ENCODE measurements at places on chromosomes 13 and 19.

DNA sequence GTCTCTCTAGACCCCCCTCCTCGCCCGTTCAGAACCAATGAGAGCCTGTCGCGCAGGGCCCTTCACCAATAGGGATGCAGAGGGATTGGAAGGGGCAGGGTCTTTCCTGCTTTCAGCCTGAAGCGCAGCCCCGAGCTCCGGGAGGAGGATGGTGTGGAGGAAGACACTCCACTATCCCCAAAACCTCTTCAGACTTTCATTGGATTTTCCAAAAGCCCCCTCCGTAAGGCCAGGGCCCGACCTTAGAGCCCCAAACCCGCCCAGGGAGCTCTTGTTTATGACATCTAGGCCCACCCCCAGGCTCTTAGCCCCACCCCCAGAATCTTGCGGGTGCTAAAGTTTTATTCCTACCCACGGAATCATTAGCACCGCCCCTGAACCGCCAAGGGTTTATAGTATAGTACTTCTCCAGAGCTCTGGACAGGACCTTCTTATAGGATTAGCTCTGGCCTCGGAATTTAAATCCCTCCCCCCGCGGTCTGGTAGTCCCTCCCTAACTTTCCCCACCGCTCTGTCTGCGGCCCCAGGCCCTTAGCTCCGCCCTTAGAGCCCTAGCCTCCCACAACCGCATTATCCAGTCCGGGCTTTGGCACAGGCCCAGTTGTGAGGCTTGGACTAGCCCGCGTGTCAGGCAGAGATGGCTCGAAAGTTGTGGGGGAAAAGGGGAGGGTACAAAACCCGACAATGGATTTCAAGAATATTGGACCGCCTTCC is 6.6 kb upstream of the EML2 start:
- H3K27me3 ChIP-seq: no peaks in the 10 kb centered on the region
- H3K4me3 ChIP-seq: peak overlapping the region; percentile 45
- H3K4me1 ChIP-seq: no peaks in the 10 kb centered on the region
- H3K36me3 ChIP-seq: no peaks in the 10 kb centered on the region
- DNase-seq: peak; percentile 94

DNA sequence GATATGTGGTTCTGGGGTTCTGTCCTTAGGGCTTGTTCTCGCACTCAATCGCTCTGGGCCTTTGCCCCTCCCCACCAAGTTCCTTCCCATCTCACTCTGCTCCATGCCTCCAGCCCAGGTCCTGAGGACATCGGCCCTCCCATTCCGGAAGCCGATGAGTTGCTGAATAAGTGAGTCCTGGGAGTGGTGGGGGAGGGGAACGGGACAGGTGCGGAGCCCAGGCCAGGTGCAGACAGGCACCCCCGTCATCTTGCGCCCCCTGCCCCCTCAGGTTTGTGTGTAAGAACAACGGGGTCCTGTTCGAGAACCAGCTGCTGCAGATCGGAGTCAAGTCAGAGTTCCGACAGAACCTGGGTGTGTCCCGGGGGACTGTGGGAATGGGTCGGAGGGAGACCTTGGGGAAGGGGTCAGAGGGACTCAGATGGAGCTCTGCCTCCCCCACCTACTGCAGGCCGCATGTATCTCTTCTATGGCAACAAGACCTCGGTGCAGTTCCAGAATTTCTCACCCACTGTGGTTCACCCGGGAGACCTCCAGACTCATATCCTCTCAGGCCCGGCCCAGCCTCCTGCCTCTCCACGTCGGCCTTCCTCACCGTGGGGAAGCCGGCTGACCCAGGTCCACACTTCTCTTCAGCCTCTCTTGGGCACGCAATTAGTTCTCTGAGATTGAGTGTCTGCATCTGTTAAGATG is 10.1 kb downstream of the FUZ start:
- H3K4me3 ChIP-seq: no peak overlapping the region
- no peak for DNase-seq
- no peaks in the 10 kb centered on the region for H3K27me3 ChIP-seq
- H3K27ac ChIP-seq: no peak overlapping the region

- H3K27ac ChIP-seq: no peak overlapping the region
- H3K4me3 ChIP-seq: no peak overlapping the region
- peaks cover 5% of the 10 kb centered on the region for H3K4me1 ChIP-seq
- H3K27me3 ChIP-seq: no peaks in the 10 kb centered on the region
These were observed 111.6 kb downstream of the NHLRC3 start for GRCh38 chr13:39149896-39150295.

DNA sequence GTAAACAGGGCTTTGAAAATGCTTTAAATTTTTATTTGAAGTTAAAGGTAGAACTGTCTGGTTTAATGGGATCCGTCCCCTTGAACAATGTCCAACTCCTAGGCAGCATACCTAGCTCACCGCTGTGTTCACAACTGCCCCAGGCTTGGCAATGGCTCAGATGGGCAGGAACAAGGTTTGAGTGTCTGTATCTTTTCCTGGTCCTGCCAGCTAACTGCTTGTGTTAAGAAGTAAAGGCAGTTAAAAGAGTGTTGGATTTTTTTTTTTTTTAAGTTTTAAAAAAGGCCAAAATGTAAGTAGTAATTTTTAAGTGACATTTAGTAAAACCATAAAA is 66.7 kb upstream of the FNDC3A start:
- H3K4me3 ChIP-seq: no peak overlapping the region
- H3K27ac ChIP-seq: no peak overlapping the region
- DNase-seq: no peak
- no peaks in the 10 kb centered on the region for H3K36me3 ChIP-seq

- no peak overlapping the region for H3K27ac ChIP-seq
- no peak for DNase-seq
- H3K4me3 ChIP-seq: no peak overlapping the region
- H3K27me3 ChIP-seq: peaks cover 36% of the 10 kb centered on the region
- no peaks in the 10 kb centered on the region for H3K36me3 ChIP-seq
These were observed 3.5 kb downstream of the KCNN4 start for GRCh38 chr19:43777163-43777695.

DNA sequence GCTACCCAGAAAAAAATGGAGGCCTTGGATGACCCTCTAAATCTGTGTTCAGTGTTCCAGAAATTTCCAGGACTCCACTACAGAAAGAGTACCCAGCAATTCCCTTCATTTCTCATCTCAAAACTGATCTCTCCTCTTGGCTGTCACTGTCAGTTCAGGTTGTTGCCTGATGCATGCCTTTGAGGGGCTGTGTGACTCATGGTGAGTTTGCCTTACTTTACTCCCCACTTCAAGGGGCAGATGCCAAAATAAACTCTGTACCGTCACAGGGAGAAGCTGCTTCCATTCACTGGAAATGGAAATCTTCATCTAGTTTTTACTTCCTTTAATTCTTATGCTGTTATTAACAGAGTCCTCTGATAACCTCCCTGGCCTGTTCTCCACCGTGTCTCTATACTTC is 1075.0 kb downstream of the DIAPH3 start:
- no peak overlapping the region for H3K4me3 ChIP-seq
- H3K27ac ChIP-seq: no peak overlapping the region
- no peaks in the 10 kb centered on the region for H3K27me3 ChIP-seq
- no peaks in the 10 kb centered on the region for H3K36me3 ChIP-seq
- DNase-seq: no peak
- no peaks in the 10 kb centered on the region for H3K4me1 ChIP-seq

GRCh38 chr13:73167028-73167820 is 108.4 kb downstream of the KLF5 start:
- H3K27ac ChIP-seq: no peak overlapping the region
- no peaks in the 10 kb centered on the region for H3K36me3 ChIP-seq
- H3K4me1 ChIP-seq: peaks cover 19% of the 10 kb centered on the region
- no peak for DNase-seq

GRCh38 chr13:97364031-97364430 is 69.9 kb upstream of the RAP2A start:
- H3K27ac ChIP-seq: no peak overlapping the region
- DNase-seq: no peak
- no peaks in the 10 kb centered on the region for H3K4me1 ChIP-seq
- no peak overlapping the region for H3K4me3 ChIP-seq
- H3K36me3 ChIP-seq: no peaks in the 10 kb centered on the region

GRCh38 chr13:85806553-85807175 is 7.4 kb upstream of the SLITRK6 start:
- DNase-seq: no peak
- H3K4me1 ChIP-seq: no peaks in the 10 kb centered on the region
- no peak overlapping the region for H3K27ac ChIP-seq
- H3K27me3 ChIP-seq: no peaks in the 10 kb centered on the region

- peaks cover 95% of the 10 kb centered on the region for H3K27me3 ChIP-seq
- no peak for DNase-seq
- H3K27ac ChIP-seq: no peak overlapping the region
- no peak overlapping the region for H3K4me3 ChIP-seq
These were observed 152.2 kb downstream of the TBC1D4 start for GRCh38 chr13:75329723-75330122.

GRCh38 chr19:15260939-15261338 is 28.7 kb upstream of the EPHX3 start:
- H3K4me1 ChIP-seq: no peaks in the 10 kb centered on the region
- no peak overlapping the region for H3K4me3 ChIP-seq
- no peak for DNase-seq
- H3K36me3 ChIP-seq: peaks cover 96% of the 10 kb centered on the region
- no peaks in the 10 kb centered on the region for H3K27me3 ChIP-seq

GRCh38 chr19:33156334-33156733 is 24.4 kb downstream of the WDR88 start:
- peak; percentile 11 for DNase-seq
- no peaks in the 10 kb centered on the region for H3K27me3 ChIP-seq
- no peak overlapping the region for H3K27ac ChIP-seq
- H3K4me3 ChIP-seq: no peak overlapping the region

GRCh38 chr19:30087381-30088138 is 145.5 kb downstream of the URI1 start:
- H3K4me3 ChIP-seq: no peak overlapping the region
- no peak overlapping the region for H3K27ac ChIP-seq
- H3K36me3 ChIP-seq: no peaks in the 10 kb centered on the region
- no peak for DNase-seq
- H3K4me1 ChIP-seq: no peaks in the 10 kb centered on the region

GRCh38 chr13:109836629-109837607 is 50.5 kb upstream of the IRS2 start:
- no peaks in the 10 kb centered on the region for H3K27me3 ChIP-seq
- no peak overlapping the region for H3K27ac ChIP-seq
- DNase-seq: no peak
- no peaks in the 10 kb centered on the region for H3K4me1 ChIP-seq
- no peaks in the 10 kb centered on the region for H3K36me3 ChIP-seq
- H3K4me3 ChIP-seq: no peak overlapping the region

Data from endodermal cell (in vitro differentiated cells).